ENCODE measurements at places on chromosomes 2 and 18.

DNA sequence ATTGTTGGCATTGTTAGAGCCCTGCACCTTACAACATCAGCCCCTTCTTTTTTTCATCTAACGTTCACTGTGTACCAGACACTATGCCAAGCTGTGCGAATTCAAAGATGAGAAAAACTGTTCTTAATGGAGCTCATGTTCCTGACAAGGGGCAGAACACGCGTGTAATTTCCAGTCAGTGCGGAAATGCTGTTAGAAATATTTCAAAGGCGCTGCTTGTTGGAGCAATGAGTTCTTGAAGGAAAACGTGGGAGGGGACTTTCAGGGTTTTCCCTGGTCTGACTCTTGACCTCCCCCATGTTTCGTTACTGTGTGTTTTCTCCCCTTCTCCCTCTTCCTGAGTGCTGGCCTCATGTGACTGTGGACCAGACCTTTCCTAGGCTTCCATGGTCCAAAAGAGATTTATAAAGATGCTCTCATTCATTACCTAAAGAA, 1.5 kb downstream of the MTHFD2 start:
- DNase-seq: no peak

GRCh38 chr2:197280015-197280702, 30.4 kb downstream of the ANKRD44 start:
- DNase-seq: no peak

DNA sequence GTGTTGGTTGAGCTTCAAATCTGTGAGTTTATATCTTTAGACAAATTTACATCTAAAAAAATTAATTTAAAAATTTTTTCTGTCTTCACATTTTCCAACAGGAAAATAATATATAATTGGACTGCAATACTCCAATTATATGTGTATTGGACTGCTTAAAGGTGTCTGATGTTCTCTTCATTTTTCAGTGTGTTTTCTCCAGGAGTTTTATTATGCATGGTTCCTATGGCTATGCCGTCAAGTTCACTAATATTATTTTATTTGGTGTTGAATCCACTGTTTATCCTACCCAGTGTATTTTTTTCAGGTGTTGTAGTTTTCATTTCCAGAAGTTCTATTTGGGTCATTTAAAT, 62.1 kb upstream of the CTLA4 start:
- DNase-seq: no peak

- DNase-seq: no peak
Measured at GRCh38 chr2:37090019-37090477, 5.7 kb downstream of the GPATCH11 start.

DNA sequence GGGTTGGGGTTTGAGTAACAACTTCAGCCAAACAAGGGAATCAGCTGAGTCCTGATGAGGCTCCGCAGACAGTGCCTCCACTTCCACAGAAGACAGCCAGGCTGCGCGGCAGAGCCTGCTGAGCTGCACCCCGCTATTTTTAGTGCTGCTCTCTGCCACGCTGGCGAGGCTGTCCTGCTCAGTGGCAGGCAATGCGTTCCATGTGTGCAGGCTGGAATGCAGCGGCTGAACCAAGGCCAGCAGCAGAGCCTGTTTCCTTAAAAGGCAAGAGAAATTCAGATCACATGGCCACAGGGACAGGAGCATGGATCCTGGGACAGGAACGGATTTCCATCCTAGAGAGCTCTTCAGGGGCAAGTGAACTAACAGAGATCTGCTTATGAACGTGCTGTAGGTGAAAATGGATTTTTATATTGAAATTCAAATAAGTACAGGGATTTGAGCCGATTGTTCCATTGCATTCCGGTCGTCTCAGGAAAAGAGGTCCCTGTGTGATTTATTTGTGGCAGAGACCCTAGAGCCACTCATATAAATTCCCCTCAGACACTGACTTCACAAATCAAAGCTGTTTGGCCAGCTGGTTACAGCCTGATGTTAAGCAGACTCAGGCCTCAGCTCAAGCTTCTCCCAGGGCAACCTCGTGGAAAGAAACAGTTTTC, 98.7 kb downstream of the COL6A3 start:
- peak; percentile 88 for DNase-seq

- no peak for DNase-seq
Measured at GRCh38 chr2:26444236-26444635, 33.7 kb downstream of the OTOF start.

- DNase-seq: no peak
Measured at GRCh38 chr2:84493514-84493913, 22.8 kb upstream of the DNAH6 start.

DNA sequence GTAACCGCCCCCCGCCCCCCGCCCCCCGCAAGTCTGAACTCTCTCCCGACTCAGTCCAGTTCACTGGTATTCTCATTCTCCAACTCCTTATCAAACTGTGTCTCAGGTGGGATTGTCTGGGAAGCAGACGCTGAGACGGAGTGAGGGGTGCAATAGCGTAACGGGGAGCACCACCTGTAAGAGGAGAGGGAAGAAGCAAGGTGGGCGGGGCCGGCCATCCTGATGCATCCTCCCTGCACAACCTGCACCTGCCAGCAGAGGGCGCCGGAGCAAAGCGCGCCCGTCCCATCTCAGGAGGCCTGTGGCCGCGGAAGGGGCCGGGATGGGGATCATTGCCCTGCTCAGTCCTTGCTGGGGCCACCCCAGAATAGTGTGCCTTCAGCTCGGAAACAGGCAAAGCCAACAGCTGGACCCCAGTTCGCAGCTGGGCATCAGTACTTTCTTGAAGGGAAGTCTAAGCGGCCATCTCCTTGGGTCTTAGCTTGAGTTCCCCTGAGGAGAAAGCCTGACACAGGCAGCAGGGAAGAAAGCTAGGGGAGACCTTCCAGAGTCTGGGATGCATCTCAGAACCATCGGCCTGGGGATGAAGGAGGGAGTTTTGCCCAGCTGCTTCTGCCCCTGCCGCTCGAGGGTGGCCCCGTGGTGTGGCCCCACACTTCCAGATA, 208.0 kb downstream of the TFCP2L1 start:
- peak; percentile 67 for DNase-seq

DNA sequence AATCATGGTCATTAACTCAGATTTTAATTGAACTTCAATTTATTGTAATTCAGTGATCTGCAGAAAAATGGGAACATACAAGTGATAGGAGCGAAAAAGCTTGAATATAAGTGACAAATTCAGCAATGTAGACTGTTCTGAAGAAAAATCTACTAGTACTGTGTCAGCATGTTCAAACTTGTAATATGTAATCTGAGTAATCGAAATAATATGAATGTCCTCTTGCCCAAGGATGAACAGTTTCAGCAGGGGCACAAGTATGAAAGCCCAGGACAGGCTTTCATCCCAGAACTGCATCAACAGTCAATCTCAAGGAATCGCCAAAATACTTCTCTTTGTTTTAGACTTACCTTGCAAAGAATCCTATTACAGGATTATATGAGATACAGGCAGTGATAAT, 1110.5 kb downstream of the LRP1B start:
- no peak for DNase-seq

GRCh38 chr18:77551055-77551454, 301.4 kb downstream of the GALR1 start:
- no peak for DNase-seq

- DNase-seq: no peak
Measured at GRCh38 chr2:98334439-98335078, 11.7 kb upstream of the CNGA3 start.

DNA sequence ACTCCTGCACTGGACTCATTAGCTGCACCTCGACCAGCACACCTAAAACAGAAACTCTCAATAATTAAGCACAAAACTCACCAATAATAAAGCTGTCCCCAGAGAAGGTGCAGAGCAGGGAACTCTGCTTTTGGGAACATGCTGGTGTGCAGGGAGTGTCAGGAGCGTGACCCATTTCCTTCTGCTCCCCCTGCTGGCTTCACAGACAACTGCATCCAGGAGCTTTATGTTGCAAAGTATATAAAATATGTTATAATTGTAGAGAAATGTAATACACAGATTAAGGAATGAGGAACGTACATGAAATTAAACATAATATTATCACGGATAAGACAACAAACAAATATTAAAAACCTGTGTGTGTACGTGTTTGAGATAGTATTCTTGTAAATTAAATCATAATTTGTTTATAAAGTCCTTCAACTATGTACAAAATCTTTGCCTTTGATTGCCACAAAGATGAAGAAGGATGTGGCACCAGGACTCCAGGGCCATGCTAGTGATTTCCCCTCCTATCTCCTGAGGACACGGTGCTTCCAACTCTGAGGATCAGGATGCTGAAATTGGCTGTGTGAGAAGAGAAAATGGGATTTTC, 68.6 kb upstream of the MAL start:
- DNase-seq: no peak

DNA sequence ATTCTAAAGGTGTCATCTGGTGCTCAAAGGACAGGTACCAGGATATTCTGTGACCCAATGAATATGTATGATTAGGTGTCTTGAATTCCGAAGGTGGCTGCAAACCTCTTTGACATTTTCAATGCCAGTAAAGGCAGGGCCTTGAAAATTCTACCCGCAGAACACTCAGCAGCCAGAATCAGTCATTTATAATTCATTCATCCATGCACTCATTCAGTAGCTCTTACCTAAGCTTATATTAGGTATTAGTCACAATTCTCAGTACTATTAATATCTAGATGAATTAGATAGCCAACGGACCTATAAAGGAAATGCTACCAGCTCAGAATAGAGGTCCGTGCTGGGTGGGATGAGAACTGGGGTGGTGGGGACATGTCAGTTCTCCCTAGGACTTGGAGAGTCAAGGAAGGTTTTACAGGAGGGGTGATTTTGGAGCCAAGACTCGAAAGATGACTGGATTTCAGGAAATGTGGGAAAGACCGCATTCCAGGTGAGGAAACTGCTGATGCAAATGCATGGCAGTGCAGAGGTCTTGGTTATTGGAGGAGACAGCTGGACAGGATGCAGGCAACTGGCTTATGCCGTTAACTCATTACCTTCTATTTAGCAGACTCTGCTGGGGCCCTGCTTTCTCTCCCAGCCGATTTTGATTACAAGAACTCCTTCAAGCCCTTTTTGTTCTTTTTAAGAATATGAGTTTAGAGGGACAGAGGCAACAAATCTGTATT, 7.2 kb downstream of the TRIB2 start:
- no peak for DNase-seq

DNA sequence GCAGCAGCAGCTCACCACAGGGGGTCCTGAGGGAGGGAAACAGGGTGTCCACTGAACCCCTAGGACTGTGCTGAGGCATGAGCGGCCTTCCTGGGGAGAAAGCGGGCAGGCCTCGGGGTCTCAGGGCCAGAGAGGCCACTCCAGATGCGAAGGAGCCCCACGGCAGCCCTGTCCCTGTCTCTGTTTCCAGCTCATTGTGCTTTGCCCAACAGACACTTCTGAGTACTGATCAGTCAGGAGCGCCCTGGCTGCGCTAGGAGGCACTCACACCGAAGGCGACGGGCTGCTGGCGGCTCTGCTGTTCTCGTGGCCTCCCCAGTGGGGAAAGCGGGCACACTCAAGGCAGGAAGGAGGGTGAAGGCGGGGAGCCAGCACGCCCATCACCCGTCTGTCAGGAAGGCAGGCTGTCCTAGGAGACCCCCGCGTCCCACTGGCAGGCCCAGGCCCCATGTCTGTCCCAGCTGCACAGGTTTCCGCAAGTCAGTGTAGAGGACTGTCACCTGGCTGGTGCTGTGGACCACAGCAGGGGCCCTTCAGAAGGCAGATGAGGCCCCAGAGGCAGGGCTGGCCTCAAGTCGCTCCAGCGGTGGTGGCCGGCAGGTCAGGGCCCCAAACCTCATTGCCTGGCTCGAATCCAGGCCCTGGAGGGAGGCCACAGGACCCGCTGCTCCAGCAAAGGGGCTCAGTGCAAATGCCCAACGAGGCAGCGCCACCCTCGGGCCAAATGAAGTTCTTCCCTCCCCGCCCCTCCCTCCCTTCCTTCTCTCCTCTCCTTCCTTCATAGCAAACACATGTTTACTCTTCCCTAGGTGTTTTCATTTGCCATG, 6.8 kb downstream of the ESPNL start:
- no peak for DNase-seq

DNA sequence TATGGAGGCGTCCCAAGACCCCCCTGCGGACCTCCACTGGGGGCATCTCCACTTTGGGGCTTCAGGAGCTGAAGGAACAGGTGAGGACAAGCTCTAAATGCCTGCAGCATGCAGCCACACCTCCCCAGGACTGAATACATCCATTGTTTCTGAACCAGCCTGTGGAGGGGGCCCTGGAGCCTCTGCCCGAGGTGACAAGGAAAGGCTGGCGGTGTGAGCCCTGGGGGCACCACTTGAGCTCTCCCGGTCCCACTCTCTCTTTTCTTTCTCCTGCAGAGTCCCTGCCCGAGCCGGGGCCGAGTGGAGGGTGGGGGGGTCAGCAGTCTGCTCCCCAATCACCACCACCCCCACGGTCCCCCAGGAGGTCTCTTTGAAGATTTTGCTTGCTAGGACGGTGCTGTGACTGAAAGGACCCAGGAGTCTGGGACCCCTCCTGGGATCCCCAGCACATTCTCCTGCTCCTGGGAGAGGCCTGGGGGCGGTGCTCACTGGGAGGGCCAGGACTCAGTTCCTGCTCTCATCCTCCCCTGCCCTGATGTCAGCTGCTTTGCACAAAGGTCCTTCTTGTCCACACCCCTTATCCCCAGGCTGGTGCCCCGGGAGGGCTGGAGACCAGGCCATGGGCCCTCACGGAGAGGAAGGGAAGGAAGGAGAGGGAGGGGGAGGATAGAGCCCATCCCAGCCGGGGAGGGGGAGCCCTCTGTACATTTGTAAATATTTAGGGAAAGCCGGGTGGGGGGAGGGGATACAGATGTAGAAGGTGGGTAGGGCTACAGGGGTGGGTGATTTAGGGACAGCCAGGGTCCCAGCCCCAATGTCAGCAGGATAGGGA, 5.7 kb downstream of the CHPF start:
- DNase-seq: no peak
